CD4-positive, alpha-beta T cell treated with Interleukin-1 beta for 1 hour (primary cell): ENCODE measurements at places on chromosomes 11 and 22.
A peak's percentile ranks its signal among the peaks of the same experiment; 100 is the strongest.

DNA sequence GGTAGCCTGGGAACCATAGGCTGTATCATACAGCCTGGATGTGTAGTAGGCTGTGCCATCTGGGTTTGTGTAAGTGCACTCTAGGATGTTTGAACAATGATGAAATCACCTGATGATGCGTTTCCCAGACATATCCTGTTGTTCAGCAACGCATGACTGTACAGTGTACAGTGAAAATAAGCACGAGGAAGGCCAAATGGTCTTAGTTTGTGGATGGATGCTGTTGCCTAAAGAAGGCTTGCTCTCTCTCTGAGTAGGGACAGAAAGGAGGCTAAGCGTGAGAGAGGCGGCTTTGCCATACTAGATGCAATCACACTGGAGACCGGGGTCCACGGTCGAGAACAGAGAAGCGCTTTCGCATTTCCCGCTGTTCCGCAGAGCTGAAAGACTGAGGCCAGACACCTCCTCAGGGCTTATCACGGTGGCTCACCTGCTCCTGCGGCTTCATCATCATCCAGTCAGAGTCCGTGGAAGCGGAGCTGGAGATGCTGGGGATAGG lies 27.6 kb upstream of the APLP2 start:
- DNase-seq: peak; percentile 42

GRCh38 chr11:129538323-129538722 lies 162.7 kb downstream of the BARX2 start:
- no peak for DNase-seq

GRCh38 chr11:79116600-79116999 lies 324.2 kb downstream of the TENM4 start:
- DNase-seq: no peak

GRCh38 chr11:66112601-66113499 lies 42.8 kb downstream of the PACS1 start:
- no peak for DNase-seq

GRCh38 chr11:6755303-6755952 lies 16.3 kb downstream of the OR2AG2 start:
- DNase-seq: peak; percentile 61

- DNase-seq: no peak
Measured at GRCh38 chr11:84962018-84962417, 665.1 kb downstream of the DLG2 start.

DNA sequence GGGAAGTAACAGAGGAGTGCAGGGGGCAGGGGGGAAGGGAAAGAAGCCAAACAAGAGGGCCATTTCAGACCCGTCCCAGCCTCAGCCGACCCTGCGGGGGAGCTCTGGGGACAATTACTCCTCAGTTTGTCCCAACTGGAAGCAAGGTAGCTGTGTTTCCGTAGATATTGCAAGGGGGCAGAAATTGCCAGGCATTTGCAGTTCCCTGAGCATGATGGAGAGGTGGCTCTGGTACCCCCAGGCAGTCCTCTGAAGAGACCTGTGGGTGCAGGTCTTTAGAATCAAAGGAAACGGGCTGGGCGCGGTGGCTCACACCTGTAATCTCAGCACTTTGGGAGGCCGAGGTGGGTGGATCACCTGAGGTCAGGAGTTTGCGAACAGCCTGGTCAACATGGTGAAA lies 13.8 kb upstream of the JAM3 start:
- DNase-seq: no peak

DNA sequence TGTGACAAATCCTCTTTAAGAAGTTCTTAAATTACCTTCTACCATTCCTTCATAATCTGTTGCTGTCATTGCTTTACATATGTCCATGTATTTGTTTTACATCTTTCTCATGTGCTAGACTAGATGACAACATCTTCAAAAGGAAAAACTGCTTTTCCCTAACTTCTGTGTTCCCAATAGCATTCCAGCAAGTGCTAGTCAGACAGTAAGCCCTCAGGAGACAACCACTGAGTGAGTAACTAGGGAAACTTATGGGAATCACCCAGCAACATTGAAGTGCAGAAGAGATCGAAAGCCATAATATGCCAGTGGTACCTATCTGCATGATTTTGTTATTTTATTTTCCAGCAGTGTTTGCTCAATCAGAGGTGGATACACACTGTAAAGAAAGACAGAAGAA lies 889.7 kb upstream of the API5 start:
- no peak for DNase-seq
